Fibroblast of skin of left quadriceps (primary cell): ENCODE measurements at places on chromosomes 13 and 19.

GRCh38 chr19:2274185-2274711 is 7.7 kb downstream of the PEAK3 start:
- DNase-seq: no peak

DNA sequence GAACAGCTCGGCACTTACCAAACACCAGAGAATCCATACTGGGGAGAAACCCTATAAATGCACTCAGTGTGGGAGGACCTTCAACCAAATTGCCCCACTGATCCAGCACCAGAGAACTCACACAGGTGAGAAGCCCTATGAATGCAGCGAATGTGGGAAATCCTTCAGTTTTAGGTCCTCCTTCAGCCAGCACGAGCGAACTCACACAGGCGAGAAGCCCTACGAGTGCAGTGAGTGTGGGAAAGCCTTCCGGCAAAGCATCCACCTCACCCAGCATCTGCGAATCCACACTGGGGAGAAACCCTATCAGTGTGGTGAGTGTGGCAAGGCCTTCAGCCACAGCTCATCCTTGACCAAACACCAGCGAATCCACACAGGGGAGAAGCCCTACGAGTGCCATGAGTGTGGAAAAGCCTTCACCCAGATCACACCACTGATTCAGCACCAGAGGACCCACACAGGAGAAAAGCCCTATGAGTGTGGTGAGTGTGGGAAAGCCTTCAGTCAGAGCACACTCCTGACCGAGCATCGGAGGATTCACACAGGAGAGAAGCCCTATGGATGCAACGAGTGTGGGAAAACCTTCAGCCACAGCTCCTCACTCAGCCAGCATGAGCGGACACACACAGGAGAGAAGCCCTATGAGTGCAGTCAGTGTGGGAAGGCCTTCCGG is 8.3 kb downstream of the ZNF135 start:
- DNase-seq: no peak

DNA sequence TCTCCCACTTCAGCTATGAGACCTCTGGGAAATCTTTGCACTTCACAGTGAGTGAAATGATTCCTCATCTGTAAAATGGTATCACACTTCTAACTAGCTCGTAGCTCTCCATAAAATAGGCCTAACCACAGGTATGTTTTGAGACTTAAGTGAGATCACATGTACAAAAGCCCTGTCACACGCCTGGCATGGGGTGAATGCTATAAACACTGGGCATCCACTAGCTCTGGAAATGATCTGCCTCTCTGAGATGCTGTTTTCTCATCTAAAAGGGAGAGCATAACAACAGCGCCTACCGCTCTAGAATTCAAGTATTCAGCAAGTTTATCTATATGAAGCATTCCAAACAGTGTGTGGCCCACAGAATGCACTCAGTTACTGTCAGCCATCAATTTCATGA is 2.2 kb downstream of the AKT2 start:
- DNase-seq: no peak

DNA sequence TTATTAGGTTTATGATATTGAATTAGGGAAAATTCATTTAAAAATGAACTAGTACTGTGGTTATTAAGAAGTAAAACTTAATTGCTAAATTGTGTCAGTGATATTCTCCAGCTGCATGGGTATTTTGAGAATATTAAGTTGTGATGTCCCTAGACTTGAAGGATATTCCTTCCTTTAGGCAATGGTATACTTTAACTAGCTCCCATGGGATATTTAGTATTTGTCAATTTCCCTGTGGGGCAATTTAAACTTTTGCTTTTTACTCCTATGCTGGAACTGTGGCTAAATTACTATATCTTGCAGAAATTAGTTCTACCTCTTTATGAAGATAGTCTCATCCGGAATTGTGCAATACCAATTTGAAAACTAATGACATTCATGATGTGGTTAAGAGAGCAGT is 151.6 kb upstream of the CSNK1A1L start:
- DNase-seq: no peak

- DNase-seq: no peak
Observed at GRCh38 chr13:25923217-25924085, 128.4 kb downstream of the SHISA2 start.

GRCh38 chr13:113586661-113587479 is 2.3 kb downstream of the TFDP1 start:
- DNase-seq: no peak

- DNase-seq: no peak
Observed at GRCh38 chr13:94495806-94496205, 16.3 kb upstream of the DCT start.

DNA sequence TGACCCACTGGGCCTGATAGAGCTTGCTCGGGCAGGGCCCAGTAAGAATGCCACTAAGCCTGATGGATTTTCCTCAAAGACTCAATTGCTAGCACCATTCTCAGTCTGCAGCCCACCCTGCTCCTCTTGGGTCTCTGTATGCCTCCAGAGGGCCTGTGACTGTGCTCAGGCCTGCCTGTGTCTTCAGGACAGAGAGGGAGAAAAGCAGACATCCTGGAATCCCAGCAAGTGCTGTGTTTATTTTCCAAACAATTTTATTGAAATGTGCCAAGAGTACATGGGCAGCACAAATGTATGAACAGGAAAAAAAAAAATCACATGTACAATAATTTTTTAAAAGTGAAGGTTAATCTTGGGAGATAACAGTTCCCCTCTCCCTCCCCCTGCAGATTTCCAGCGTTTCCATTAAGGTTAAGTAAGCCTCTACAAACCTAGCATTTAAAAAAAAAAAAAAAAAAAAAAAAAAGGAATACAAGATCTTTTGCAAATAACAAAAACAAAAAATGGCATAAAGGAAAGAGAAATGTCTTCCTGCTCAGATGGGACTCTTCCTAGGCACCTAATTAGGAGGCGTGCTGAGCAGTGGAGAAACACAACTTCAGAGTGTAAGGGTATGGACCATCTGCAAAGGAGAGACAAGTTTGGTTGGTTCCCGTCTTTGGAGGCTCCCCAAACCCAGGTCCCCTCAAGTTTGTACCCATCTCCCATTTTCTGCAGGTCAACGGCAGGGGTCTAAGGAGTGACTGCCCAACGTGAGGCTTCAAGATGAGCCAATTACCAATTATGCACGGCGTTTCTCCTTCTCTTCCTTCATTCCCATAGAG is 4.8 kb upstream of the ECH1 start:
- no peak for DNase-seq

GRCh38 chr13:41654796-41655195 is 197.4 kb downstream of the RGCC start:
- no peak for DNase-seq

GRCh38 chr19:17549085-17549740 is 6.2 kb upstream of the COLGALT1 start:
- no peak for DNase-seq

GRCh38 chr13:45540864-45541263 is 74.7 kb downstream of the ERICH6B start:
- DNase-seq: no peak

- DNase-seq: peak; percentile 52
Observed at GRCh38 chr13:66513728-66514127, 716.4 kb downstream of the PCDH9 start.

DNA sequence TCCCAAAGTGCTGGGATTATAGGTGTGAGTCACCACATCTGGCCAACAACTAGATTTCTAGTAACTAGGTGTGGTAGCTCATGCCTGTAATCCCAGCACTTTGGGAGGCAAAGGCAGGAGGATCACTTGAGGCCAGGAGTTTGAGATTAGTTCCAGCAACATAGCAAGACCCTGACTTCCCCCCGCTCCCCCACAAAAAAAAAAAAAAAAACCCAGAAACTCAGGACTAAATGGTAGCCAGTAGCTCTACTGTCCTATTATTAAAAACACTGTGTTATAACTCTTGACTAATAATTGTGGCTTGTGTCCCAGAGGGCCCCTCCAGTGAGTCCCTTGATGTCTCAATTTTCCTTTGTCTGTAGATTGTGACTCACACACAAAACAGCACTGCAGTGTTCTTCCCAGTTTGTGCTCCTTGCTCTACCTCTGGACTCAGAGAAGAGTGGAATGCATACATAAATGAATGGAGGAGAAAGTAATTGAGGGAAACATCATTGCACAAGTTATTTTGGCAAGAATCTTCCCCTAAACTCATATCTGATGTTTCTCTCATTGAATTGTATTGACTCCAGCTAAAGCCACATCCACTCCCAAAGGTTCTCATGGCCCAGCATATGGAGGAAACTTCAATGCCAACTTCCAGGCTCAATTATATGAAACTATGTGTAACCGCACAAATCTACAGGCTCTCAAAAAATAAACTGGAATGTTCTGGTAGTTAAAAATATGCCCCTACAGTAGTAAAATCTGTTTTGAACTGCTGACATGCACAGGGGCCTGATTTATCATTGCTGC is 8.8 kb downstream of the TPT1 start:
- peak; percentile 93 for DNase-seq

DNA sequence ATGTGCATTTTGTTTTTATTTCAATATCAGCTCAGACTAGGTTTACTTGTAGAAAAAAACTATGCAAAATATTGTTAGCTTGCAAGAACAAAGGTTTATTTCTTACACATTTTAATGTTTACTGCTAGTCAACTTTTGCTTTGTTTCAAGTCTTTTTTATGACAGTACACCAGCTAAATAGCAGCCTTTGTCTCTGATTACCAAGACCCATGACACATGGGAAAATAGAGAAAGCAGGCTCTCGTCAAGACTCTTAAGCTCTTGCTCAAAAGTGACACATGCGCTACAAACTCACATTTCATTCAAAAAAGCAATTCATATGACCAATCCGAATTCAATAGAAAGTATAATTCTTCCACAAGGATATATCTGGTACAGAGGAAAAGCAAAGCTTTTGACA is 642.3 kb upstream of the SLITRK1 start:
- DNase-seq: no peak

GRCh38 chr13:50644081-50644871 is 199.2 kb downstream of the DLEU7 start:
- DNase-seq: no peak

- no peak for DNase-seq
Observed at GRCh38 chr19:16764280-16764679, 44.6 kb downstream of the NWD1 start.

- no peak for DNase-seq
Observed at GRCh38 chr13:46267166-46267565, 55.4 kb downstream of the LRRC63 start.

DNA sequence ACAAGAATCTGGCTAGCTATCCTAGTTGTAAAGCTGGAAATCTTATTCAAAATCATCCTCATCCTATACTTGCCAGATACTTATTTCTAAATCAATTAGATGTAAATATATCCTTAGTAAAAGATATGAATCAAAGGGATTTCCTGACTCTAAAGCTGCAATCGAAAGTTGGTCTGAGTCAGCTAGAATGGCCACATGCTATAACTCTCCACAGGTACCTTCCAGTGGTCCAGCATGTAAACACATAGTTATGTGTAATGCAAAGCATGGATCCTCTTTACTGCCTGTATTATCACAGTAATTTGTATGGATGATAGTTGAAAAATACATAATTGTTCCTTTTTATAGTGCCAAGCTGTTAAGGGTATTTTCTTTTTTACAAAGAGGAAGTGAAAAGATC is 27.4 kb downstream of the SLITRK6 start:
- DNase-seq: no peak

GRCh38 chr13:71448080-71448630 is 418.8 kb downstream of the DACH1 start:
- DNase-seq: no peak

- DNase-seq: no peak
Observed at GRCh38 chr13:27406178-27406939, 18.1 kb upstream of the GTF3A start.

GRCh38 chr13:28056970-28057712 is 43.2 kb downstream of the FLT3 start:
- DNase-seq: no peak

- DNase-seq: no peak
Observed at GRCh38 chr13:40217675-40218074, 448.8 kb downstream of the FOXO1 start.

DNA sequence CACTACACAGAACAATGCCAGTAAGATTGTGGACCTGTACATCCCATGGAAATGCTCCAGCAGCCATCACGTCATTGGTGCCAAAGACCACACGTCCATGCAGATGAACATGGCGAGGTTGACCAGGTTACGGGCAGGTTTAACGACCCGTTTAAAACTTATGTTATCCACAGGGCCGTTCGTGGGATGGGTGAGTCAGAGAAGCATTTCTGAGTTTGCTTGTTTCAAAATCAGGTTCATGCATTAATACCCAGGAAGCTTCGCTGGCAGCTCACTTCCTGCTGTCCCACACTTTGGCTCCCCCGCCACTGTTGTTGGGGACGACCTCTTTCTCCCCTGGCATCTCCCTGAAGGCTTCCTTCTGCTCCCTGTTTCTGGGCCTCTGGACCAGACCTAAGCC is 194.1 kb downstream of the USP12 start:
- no peak for DNase-seq

- no peak for DNase-seq
Observed at GRCh38 chr19:51000981-51001380, 423 bp downstream of the KLK8 start.

DNA sequence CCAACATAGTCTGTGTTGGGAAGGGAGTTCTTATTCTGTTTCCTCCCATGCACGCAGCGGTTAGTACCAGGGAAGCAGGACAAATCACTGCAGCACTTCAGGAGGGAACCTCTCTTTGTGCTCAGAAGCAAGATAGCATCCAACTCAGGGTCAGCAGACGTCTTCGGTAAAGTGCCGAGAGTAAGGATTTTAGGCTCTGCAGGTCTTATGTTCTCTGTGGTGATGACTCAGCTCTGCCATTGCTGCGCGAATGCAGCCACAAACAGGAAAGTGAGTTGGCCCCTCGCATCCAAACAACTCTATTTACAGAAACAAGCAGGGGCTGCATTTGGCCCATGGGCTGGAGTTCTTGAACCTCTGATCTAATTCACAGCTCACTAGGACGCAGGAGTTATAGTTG is 122.1 kb upstream of the SPATA13 start:
- DNase-seq: no peak

DNA sequence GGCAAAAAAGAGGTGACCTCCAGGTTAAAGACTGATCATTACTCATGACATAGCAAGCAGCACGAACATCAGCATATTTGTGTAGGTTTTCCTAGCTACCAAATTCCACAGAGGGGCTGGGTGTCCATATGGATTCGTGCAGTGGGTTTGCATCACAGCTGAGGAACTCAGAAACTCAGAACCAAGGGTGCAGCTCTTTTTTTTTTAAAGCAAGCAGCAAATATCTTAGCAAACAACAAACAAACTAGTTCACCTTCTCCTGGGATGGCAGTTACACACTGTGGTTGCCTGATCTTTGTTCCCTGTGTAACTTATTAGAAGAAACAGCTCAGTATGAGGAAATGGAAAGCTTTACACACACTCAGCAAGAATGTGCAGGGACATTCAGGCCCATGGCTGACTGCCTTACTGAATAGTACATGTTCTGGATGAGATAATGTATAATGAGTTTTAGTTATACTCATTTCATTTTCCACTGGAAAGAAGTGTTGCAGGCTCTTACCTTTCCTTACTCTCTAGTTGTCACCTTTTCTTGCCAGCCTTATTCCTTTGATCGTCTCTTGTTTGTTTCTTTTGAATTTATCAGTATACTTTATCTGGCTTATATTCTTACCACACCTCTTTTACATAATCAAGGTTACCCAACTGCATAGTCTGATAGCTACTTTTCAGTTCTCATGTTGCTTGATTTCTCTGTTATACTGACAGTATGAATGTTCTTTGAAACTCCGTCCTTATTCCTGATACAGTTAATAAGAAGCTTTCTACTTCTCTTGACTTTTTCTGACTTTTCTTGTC is 4.3 kb downstream of the NDFIP2 start:
- peak; percentile 89 for DNase-seq

- peak; percentile 6 for DNase-seq
Observed at GRCh38 chr13:106850973-106851650, 283.2 kb upstream of the ARGLU1 start.
